ENCODE measurements at places on chromosomes 3 and 15.

GRCh38 chr3:149536429-149536828 is 61.9 kb downstream of the TM4SF4 start:
- DNase-seq = no peak

GRCh38 chr15:67838789-67839332 is 984 bp downstream of the RNU6-1 start:
- DNase-seq = no peak

GRCh38 chr15:101522091-101522490 is 32.6 kb upstream of the PCSK6 start:
- no peak for DNase-seq

GRCh38 chr3:25266677-25267076 is 161.4 kb upstream of the RARB start:
- no peak for DNase-seq

- DNase-seq = peak; percentile 14
Measured at GRCh38 chr3:102090721-102091045, 241.4 kb downstream of the NFKBIZ start.

DNA sequence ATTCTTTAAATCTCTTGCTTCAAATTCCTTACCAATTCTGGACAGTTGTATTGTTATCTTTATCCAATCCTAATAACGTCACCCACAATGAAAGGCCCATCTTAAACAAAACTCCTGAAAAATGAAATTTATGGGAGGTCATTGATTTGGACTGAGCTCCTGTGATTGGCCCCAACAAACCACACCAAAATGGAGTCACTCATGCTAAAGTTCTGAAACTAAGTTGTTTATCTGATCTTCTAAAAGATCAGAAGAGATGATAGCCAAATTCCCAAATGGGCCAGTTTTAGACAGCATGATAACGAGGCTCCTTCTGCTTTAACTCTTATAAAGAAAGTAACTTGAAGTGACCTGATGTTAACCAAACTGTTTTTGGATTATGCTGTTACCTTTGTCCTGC is 39.7 kb upstream of the GPD1L start:
- no peak for DNase-seq

- DNase-seq = no peak
Measured at GRCh38 chr3:45628746-45629145, 34.2 kb downstream of the LIMD1 start.

- DNase-seq = no peak
Measured at GRCh38 chr15:59703979-59704796, 15.1 kb upstream of the BNIP2 start.

- DNase-seq = peak; percentile 88
Measured at GRCh38 chr15:64430000-64430735, 30.2 kb upstream of the ZNF609 start.

DNA sequence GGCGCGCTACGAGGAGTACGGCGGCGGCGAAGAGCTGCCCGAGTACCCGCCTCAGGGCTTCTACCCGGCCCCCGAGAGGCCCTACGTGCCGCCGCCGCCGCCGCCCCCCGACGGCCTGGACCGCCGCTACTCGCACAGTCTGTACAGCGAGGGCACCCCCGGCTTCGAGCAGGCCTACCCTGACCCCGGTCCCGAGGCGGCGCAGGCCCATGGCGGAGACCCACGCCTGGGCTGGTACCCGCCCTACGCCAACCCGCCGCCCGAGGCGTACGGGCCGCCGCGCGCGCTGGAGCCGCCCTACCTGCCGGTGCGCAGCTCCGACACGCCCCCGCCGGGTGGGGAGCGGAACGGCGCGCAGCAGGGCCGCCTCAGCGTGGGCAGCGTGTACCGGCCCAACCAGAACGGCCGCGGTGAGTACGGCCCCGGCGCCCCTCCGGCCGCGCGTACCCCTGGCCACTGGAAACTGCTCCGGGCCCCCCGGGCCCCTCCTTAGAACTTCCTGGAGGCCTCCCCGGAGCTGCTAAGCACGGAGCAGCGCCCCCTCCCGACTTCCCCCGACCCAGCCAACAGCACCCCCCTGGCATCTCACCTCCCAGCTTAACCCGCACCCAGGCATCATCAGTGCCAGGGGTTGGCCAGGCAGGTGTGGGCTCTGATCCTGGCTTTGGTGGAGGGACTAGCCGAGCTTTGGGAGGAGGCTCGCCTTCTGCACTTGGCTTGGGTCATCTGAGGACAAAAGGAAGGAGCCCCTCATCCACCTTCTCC is 1.4 kb downstream of the LOXL1 start:
- DNase-seq = no peak

DNA sequence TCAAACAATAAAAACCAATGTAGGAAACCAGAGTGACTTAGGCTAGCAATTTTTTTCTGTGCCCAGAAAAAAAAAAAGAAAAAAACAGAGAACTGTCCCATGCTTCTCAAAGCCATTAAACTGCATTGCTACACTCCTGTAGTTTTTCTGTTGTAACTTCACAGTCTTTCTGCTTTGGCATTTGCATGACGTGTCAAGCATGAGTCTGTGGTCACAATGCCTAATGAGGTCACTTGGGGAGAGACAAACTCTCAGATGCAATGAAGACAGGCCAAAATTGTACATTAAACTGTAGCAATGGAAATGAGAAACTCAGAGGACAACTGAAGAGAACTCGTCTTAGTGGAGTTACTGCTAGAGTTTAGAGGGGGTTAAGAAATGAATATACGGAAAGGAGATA is 30.8 kb downstream of the CCDC80 start:
- DNase-seq = no peak

- DNase-seq = no peak
Measured at GRCh38 chr15:48389691-48390143, 58.5 kb downstream of the DUT start.

DNA sequence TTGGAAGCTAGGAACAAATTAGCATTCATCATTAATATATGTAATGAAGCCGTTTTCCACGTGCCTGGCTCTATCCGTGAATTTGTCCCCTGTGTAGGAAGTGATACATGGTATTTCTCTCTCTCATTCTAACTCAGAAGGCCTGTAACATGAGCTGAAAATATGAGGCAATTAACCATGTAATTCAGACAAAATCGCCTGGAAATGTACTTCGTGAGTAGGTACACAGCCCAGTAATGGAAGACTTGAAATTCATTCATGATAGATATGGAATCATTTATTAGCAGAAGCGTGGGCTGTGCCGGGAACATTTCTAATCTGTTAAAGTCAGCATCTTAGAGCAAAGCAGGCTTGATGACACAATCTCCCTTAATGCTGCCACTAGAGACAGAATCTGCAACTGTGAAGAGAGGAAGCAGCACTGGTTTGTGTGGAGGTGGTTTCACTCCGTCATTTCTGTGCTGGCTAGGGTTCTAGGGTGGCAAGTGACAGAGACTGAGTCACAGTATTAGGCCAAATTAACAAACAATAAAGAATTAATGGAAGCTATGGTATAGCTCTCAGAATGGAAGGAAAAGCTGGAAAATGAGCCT is 225.0 kb upstream of the PROK2 start:
- DNase-seq = no peak

- no peak for DNase-seq
Measured at GRCh38 chr3:152313914-152314313, 45.2 kb downstream of the MBNL1 start.

- DNase-seq = no peak
Measured at GRCh38 chr15:65062726-65063125, 5.1 kb downstream of the RASL12 start.

DNA sequence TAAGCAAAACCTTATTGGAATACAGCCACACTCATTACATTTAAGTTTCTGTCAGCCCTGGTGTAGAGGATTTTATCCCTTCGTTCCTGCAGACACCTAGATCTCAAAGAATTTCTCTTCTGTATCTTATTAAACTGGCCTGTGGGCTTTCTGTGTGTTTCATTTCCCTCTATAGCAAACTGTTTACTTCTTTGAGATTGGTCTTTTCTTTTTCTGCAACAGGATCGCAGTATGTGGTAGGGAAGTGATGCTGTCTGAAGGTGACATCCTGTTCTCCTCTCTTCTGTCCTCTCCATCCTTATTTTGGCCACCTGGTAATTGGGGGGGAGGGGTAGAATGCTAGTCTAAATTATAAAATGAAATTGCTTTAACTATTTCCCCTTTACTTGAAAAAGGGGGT is 25.5 kb downstream of the ATP1B3 start:
- DNase-seq = no peak

DNA sequence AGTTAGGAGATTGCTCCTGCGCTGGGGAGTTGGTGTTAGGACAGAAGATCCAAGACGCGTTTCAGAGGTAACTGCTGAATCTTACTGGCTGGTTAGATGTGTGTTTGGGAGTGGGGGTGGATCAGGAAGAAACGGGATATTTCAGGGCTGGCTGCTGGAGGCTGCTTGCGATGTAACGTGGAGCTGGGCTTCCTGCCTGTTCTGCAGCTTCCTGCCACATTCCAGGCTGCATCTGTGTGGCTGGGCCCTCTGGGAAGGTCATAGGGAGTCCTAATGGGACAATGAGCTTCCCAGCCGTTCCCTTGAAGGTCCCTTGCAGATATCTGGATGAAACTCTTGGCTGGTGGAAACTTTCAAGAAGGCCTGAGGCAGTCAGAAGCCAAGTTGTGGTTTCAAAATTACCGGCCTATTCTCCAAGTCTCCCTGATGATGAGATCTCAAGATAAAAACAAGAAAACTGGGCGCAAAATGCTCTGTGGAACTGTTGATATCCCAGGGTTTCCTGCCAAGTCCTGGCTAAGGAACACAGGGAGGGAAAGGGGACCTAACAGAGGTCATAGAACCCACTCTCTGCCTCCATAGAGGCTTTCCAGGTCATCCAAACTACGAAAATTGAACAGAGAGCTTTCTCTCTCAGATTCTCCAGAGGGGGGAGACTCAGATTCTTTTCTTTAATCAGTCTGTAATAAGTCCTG is 67.0 kb downstream of the NOX5 start:
- peak; percentile 26 for DNase-seq

DNA sequence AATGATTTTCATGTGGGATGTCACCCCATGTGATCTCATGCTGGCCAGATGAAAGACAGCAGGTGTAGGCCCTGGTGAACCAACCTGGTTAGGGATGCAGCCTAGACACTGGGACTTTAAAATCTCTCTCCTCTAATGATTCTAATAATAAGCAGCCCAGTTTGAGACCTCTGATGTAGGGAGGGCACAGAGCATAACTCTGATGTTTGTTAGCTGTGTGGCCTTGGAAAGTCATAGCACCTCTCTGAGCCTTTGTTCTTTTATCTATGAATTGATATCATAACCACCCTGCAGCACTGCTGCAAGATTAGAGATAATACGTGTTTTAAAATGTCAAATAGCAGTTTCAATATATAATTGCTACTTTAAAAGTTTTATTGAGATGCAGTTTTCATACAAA is 106.0 kb downstream of the RPL22L1 start:
- DNase-seq = no peak

DNA sequence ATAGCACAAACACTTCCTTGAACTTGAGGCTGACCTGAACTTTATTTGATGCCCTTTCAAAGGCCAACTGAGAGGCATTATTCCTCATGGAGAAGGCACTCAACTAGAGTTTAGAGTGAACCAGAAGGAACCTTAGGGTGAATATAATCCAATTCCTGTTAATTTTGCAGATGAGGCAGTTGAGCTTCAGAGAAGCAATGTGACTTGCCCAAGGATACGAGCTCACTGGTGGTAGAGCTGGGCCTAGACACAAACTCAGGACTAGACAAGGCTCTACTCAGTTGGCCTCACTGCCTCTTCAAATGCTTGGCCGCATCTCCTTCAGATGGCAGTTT is 172.7 kb upstream of the ADAMTS9 start:
- DNase-seq = no peak

- no peak for DNase-seq
Measured at GRCh38 chr3:31248563-31248992, 284.1 kb upstream of the STT3B start.

DNA sequence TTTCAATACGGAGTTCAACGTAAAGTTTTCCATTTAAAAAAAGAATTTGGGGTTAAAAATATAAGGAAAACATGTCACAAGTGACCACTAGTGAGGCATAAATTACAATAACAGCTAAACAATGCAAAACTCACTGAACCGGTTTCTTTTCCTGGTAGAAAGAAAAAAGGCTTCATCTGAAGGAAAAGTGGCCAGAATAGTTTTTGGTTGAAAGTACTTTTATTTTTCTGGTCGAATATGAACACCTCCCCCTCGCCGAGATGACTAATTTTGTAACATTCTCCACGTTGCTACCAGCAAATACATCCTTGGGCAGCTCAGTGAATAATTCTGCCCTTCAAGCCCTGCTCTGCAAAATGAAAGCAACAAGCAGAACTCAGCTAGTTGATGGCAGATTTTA is 3.9 kb upstream of the SRGAP3 start:
- DNase-seq = no peak

GRCh38 chr3:111152496-111152895 is 80.9 kb downstream of the NECTIN3 start:
- no peak for DNase-seq

DNA sequence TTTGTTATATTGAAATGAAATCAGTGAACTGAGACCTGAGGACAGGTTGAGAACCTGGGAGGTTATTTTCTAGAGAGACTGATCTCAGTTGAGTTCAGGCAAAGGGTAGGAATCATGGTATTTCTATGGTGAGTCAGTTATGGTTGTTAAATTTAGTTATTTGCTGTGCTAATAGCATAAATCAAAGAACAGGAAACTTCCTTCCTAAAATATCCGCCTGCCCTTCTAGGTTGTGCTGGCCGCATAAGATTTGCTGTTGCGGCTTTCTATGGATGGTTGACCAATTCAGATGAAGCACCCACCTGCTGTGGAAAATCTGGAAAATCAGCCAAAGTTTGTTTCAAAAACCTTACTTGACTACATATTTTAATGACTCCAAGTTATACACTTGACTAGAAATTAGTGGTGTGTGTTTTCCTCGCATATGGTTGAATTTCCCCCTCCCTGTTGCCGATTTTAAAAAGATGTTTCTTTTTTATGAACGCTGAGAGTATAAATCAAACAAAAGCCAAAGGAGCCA is 52.6 kb downstream of the PLCL2 start:
- no peak for DNase-seq

- no peak for DNase-seq
Measured at GRCh38 chr3:152291649-152292066, 22.9 kb downstream of the MBNL1 start.

GRCh38 chr3:157500232-157500631 is 3.0 kb downstream of the VEPH1 start:
- DNase-seq = no peak

- peak; percentile 16 for DNase-seq
Measured at GRCh38 chr15:88274553-88275460, 18.3 kb upstream of the NTRK3 start.

DNA sequence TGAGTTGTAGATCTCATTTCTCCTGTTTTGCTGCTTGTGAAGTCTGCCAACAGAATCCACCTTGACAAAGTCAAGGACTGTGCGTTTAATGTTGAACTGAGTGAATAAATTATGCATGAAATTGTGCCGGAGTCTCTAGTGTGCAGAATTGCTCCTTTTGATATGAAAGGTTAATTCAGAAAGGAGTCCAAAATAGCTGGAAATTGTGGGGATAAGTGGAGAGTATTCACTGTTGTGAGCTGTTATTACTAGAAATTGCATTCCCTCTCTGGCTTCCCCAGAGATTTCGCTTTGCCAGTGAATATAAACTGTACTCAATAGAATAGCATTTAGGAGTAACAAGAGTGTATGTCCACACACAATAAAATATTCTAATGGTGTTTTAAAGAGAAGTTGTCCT is 43.1 kb downstream of the SAMMSON start:
- no peak for DNase-seq

All from HFF-Myc (cell line).